ENCODE measurements at places on chromosomes 3 and 15.

DNA sequence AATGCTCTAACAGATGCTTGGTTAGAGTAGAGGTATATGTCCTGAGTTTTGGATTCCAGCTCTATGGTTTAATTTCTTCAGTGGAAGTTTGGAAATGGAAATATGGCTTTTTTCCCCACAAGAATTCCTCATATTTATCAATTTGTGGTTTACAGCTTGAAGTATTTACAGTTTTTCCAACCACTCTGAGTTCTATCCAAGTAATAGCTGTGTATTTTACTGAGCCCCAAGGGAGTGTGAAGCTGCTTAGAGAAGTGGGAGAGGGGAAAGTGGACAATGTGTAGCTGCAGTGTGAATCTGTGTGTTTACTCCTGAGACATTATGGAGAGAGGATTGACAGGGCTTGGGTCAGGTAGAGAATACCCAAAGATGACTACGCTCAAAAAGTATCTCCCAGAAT is 54.5 kb downstream of the NEK11 start:
- no peak for DNase-seq

DNA sequence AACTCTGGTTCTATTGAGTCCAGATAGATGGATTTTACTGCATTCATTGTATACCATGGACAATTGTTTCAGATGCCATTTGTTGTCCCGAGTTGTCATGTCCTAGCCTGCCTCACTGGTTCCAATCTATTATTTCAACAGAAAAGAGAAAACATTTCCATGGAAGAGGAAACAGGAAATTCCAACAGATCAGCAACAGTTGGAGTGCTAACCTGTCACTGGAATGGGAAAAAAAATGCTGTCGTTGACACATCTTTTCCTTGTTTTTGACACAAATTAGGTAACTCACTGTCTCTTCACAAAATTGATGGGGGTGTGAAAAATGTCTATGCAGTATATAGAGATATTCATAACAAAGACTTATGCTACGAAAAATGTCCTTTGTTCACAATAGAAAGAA is 432.0 kb upstream of the TBL1XR1 start:
- no peak for DNase-seq

GRCh38 chr15:38486936-38487335 is 33.0 kb downstream of the FAM98B start:
- DNase-seq = no peak

DNA sequence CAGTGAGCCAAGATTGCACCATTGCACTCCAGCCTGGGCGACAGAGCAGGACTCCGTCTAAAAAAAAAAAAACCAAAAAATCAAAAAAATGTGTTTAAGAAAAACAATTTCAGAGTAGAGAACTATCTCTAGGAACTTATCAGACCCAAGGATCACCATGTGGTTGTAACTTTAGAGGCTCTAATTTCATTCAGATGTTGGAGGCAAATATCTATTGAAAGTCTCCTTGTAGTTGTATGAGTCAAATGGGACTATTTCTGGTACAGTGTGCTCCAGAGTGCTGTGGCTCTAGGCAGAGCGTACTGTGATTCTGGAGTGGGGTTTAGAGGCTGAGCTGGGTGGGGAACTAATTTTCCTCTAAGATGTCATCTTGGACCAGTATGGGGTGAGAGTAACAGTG is 398.7 kb downstream of the SHQ1 start:
- DNase-seq = no peak

DNA sequence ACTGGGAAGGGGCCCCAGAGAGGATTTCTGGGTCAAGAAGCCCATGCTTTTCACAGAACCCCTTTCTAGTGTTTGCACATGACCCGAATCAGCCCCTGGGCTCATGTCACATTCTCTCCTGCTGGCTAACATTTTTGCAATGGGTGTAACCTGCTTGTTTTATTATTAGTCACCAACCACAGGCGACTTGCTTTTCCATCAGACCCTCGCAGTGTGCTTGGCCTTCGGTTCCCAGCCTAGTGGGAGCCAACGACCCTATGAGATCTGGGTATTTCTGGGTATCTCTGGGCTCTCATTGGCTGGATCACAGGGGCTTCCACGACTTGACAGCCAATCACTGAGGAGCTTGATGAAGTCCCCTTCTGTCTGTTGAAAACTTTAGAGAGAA is 11.0 kb upstream of the FBLN2 start:
- DNase-seq = no peak

DNA sequence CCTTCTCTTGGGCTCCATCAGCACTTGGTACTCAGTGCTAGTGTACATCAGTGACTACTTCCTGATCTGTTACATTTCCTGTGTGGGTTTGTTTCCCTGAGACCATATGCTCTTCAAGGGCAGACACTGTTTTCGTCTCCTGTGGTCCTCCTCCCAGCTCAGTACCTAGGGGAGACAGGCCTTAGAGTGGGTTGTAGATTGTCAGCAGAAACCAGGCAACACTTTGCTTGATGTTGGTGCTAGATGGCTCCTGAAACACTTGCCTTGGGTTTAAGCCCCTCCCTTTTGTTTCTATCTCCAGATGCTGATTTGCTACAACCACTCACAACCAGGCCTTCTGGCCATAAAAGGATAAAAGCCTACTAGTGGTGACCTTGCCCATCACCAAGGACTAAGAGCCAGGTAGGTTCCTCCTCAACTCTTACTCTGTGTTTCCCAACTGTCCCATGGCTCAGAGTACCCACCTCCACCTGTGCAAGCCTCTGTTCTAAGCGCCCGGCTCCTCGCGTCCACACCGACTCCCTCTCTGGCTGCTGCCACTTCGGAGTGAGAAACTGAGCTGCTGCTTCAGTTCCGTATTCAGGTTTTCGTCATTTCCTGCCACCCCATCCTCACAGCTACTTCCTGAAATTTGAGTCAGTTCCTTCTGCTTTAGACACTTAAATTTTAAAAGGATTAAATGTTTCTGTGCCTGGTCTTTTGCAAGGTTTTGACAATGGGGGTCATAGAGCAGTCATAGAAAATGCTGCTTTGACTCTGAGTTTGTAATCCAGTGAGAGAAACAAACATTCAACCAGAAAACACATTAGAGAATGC is at the start of gene HCLS1:
HCLS1 (minus strand) TSS at position 548 of the 816 bp plus-strand sequence. CDS start 2,556 bp downstream, outside the sequence.
- DNase-seq = no peak

GRCh38 chr3:72738752-72739530 is 109.3 kb downstream of the SHQ1 start:
- no peak for DNase-seq

- no peak for DNase-seq
These were observed 44.5 kb downstream of the KY start for GRCh38 chr3:134606033-134607025.

GRCh38 chr15:67095912-67096311 is 30.5 kb downstream of the SMAD3 start:
- DNase-seq = no peak

GRCh38 chr3:194274424-194275085 is 76.6 kb downstream of the CPN2 start:
- DNase-seq = no peak

- no peak for DNase-seq
These were observed 60.0 kb upstream of the CHD2 start for GRCh38 chr15:92840149-92840548.

DNA sequence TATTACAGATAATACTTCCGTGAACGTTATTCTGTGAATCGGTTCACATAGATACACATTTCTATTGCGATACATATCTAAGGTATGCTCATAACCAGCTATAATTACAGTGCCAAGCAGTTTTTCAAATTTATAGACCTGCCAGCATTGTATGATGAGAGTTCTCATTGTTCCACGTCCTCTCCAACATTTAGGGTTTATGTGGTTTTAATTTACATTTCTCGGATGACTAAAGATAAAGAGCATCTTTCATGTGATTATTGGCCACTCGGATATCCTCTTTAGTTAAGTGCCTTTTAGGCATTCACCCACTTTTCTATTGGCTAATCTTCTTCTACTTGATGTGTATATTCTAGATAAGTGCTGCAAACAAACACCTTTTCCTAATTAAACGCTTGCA is 134.7 kb upstream of the CCDC54 start:
- DNase-seq = no peak

DNA sequence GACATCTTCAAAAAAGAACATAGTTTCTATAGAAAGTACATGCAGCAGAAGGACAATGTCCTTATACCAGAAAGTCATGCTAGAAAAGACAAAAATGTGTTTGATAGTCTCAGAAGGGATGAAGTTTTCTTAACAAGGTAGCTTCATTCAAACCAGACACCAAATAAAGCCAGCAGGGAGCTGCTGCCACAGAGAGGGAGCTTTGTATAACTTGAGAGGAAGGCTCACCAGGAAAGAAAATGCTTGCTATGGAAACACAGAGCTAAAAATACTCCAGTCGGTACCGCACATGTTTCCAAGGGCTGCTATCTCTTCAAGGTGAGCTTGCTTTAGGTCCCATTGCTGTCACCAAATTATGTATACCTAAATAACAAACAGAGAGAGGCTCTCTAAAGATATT is 1074.8 kb upstream of the ALCAM start:
- no peak for DNase-seq

DNA sequence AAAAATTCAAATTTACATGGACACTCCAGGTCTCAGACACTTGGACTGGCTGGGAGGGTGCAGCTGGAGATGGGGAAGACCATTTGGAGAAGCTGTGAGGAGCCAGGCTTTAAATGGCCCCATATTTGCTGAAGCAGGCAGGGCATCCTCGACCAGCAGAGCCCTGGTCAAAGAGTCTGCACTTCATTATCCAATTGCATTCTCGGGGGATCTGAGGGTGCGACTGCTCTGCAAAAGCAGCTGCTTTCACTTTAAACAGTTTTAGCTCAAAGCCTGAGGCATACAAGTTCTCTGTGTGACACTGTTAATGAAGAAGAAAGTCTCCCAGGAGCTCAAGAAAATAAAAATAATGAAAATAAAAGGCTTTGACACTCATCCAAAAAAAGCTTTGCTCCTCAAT is 98.0 kb upstream of the SLC25A36 start:
- no peak for DNase-seq

DNA sequence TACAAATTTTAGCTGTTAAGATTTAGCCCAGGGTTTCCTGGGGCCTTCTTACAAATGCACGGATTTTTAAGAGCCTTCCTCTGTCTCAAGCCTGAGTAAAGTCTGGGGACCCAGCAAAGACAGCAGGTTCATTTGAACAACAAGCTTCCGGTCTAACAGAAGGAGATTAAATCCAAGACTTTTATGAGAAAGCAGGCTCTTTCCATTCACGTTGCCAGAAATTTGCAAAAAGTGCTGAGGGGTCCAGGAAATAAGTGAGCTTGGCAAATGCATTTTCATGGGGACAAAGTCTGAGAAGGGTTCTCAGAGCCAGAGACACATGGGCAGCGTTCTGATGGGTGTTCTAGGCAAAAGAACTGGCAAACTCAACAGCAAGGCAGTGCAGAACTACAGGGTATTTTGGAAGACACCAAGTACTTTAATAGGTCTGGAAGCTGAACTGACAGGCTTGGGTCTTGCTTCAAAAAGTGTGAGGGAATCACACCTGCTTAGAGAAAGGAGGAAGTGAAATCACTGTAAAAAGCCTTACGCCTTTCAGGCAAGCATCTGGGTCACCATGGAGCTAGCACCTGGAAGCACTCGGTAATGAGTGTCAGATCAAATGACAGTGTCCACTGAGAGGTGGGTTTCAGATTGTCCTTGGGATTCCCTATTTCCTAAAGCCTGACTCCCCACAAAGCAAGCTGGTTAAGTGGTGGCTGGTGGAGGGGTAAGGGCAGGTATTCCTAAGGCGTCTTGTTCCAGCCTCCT is 115.8 kb upstream of the ARHGEF3 start:
- no peak for DNase-seq

- DNase-seq = no peak
These were observed 245.2 kb upstream of the ARPP21 start for GRCh38 chr3:35393901-35394799.

GRCh38 chr3:20083953-20084352 is 43.7 kb downstream of the KAT2B start:
- no peak for DNase-seq

DNA sequence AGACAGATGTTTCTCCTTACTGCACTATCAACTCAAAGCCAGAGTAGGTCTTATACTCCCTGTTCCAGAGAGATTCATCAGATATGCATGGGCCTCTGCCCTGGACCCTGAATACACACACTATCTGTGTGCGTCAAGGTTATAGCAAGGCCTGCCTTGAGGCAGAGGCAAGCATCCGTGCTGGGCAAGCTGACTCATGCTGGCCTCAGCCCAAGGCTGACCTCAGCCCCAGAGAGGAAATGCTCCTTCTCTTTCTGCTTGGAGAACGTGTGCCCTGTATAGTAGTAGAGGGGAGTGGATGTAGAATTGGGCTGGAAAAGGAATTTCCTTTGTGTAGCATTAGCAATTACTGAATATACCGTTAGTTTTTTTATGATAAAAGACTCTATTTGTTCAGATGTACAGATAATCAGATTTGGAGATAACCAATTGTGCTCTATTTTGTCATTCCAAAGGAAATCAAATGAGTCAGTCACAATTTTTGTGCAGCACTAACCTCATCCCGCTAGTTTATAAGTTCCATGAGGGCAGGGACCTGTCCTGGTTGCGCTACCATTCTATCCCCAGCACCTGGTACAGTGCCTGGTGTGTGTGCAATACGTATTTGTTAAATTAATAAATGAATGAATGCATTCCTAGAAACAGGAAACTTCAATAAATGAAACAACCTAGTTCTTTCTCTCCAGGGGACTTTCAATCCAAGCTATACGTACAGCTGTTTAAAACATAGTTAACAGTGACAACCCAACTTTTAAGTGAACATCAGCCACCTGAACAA is 13.3 kb upstream of the PAQR9 start:
- DNase-seq = peak; percentile 91

DNA sequence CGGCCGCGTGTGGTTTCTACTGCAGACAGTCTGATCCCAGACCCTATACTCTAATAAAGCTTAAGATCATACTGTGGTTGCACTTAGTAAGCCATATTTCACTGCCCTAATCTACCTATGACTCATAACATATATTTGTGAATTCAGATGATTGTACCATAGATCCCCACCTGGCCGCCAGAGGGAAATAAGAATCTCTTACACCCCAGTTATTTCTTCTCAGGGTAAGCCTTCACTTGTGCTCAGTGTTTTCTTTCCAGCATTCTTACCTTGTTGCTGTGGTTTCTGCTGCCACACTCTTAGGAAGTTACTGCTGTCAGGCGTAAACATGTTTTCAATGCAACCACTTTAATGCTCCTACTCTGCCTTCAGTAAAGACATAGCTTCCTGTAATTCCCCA is 105.9 kb downstream of the B3GALNT1 start:
- no peak for DNase-seq

- no peak for DNase-seq
These were observed 219.9 kb downstream of the GAP43 start for GRCh38 chr3:115843206-115843605.

DNA sequence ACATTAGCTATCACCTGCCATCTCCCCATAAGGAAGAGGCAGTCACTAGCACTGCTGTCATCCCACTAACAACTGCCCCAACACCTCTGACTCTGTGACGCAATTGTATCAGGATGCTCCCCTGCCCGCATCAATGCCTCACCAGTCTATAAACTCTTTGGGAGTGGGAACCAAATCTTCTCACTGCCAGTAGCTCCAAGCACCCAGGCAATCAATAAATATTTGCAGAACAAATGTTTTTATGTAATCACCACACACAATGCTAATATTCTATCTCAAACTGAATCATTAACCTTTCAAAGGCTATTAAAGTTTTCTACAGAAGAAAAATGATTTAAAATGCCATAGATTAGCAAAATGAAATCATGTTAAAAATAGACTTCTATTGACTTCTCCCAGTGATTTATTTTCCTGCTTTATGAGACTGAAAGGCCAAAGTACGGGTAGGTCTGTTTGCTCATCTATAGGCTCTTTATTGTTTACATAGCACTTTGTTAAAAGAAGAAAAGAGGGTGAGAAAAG is 131.3 kb downstream of the PLD1 start:
- DNase-seq = no peak
